ENCODE measurements at places on chromosomes 7 and 10. TPM values are rescaled to one million over a fixed set of nuclear protein-coding genes. Genes with fewer than 3 reads are reported as not detected.

The BICC1 gene
- total RNA-seq = 3.8 TPM

The RPP30 gene
- 25.6 TPM for total RNA-seq

The SPAM1 gene
- not detected for total RNA-seq

The NXPH1 gene
- total RNA-seq = not detected

The STRIP2 gene
- 9.6 TPM for total RNA-seq

The VWDE gene
- 3.1 TPM for total RNA-seq

The TDRD1 gene
- not detected for total RNA-seq
